ENCODE measurements at places on chromosomes 1 and 21.

DNA sequence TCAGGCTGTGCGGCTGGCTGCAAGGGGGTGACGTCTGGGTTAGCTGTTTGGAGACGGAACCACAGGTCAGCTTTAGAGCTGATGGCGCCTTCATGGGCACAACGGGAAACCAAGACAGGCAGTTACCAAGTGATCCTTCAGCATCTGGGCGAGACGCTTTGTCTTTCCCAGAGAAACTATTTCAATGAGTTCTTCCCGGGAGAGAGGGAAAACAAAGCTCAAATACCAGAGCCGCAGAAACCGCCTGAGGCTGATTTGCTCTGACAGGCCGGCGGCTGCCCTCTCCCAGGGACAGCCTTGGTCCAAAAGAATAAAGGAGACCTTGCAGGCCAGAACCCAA lies 76.5 kb downstream of the CD58 start:
- no peak for DNase-seq

DNA sequence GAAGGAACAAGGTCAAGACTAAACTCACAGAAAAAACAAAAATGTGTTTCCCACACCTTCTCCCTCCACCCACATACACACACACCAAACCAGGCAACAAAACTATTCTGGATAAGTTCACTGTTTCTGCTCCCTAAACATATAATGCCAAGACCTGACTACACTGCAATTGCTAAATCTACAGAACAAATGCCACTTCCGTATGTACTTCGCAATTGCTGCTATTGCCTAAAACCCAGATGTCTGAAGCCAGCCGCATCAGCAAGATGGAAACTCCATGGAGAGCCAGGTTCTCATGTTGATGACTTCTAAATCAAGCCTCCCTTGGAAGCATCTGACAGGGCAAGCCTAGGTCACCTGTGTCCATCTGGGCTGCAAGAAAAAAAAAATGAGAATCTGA lies 8.3 kb upstream of the AIM2 start:
- no peak for DNase-seq

- DNase-seq = no peak
These were observed 2.6 kb upstream of the TENT5B start for GRCh38 chr1:27015260-27015659.

DNA sequence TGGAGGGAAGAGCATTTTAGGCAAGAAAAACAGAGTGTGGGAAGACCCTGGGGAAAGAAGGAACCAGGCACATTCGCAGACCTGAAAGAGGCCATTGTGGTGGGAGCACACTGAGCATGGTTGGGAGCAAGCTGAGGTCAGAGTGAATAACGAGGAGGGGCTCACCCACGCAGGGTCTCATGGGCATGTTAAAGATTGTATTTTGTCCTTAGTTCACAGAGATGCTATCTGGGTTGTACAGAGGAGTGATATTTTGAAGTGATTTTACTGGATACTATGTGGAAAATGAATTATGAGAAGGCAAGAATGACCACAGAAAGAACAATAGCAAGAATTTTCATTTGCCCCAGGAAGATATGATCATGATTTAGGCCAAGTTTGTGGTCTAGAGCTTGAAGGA lies 578.3 kb upstream of the NR5A2 start:
- DNase-seq = no peak

- DNase-seq = peak; percentile 72
These were observed 60.6 kb upstream of the ETV3 start for GRCh38 chr1:157198619-157199420.
